ENCODE measurements at places on chromosomes 4 and X.

DNA sequence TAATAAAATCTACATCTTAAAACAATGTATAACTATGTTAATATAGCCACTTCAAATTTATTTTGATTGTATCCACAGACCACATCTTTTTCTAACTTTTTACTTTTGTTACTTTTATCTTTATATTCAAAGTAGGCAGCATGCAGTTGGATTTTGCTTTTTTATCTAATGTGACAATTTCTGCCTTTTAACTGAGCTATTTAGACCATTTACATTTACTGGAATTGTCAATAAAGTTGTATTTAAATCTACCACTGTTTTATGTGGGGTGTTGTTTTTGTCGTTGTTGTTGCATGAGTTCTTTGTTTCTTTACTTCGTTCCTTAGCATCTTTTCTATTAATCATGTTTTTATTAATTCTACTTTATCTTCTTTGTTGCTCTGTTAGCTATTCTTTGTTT is 42.0 kb downstream of the NEUROG2 start:
- DNase-seq: no peak

DNA sequence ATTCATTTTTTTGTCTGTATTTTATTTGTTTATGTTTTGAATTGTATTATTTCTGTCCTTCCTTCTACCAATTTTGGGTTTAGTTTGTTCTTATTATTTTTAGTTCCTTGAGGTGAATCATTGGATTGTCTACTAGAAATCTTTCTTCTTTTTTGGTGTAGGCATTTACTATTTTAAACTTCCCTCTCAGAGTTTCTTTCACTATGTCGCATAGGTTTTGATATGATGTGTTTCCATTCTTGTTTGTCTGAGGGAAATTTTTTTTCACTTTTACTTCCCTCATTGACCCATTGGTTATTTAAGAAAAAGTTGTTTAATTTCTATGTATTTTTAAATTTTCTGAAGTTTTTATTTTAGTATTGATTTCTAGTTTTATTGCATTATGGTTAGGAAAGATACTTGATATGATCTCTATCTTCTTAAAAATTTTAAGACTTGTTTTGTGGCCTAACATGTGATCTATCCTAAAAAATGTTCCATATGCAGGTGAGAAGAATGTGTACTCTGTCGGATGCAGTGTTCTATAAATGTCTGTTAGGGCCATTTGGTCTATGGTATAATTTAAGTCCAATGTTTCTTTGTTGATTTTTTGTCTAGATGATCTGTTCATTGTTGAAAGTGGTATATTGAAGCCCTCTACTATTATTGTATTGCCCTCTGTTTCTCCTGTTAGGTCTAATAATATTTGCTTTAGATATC is 68.8 kb downstream of the IL15 start:
- peak; percentile 26 for DNase-seq

- no peak for DNase-seq
Observed at GRCh38 chr4:145957302-145957701, 18.7 kb upstream of the ZNF827 start.

DNA sequence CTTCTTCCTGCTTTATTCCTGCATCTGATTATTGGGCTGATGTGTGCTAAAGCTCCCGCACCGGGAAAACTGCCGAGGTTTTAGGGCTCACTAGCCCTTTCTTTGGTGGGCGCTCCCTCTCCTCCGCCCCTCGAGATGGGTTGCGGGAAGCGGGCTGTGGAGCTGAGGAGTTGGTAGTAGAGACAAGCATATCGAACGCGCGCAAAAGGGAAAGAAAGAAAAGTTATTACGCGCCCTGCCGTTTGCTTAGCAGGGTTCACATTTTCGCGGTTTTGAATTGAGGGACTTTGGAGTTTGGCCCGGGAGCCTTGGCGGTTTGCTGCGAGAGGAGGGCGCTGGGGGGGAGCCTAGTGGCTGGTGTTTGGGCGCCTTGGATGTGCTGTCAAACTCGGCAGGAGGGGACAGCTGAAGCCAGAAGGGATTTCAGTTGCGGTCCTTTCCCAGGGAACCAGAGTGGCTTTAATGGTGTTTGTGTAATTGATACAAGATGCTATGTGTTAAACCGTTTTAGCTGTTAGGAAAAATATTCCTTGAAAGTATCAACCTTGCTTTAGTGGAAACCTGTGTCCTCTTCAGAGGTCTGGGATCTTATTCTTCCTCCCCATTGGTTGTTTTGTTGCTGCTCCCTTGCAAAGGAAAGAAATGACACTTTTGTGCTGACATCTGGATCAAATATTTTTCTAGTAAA is 1.1 kb downstream of the GAB1 start:
- no peak for DNase-seq

DNA sequence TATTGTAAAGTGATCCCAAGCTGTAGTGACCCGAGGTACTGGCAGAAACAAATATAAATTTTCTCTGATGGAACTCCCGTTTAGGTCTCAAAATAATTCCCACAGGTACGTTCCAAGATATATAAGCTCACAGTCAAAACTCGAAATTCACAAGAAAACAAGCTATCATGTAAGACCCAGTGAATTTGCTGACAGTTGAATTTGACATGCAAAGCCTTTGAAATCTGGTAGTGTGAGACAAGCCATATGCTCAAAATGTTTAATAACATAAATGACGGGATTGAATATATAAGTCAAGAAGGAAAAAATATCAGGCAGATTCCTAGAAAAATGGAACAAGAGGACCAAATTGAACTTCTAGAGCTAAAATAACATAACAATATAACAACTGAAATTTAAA is 252.8 kb downstream of the TMA16 start:
- DNase-seq: no peak

- DNase-seq: no peak
Observed at GRCh38 chr4:137384476-137384875, 147.8 kb downstream of the PCDH18 start.

- DNase-seq: no peak
Observed at GRCh38 chrX:71533851-71534561, 1.1 kb downstream of the OGT start.

DNA sequence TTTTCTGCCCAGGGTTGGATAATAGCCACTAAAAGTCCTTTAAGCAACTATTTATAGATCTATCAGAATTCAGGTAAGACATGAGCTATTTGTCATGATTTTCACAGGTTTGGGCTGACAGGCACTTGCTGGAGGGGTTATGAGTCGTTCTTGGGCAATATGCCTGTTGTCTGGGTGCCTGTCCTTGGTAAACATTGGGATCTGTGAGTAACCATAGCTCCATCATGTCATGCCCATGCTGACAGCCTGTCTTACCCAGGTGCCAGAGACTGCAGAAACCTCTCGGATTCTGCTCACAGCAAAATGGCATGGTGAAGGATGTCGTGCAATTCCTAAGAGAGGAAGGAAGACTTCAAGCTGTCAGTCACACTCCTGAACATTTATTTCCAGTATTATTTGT is 116.0 kb upstream of the PUDP start:
- DNase-seq: no peak

GRCh38 chr4:37662861-37663390 is 23.2 kb downstream of the RELL1 start:
- no peak for DNase-seq

DNA sequence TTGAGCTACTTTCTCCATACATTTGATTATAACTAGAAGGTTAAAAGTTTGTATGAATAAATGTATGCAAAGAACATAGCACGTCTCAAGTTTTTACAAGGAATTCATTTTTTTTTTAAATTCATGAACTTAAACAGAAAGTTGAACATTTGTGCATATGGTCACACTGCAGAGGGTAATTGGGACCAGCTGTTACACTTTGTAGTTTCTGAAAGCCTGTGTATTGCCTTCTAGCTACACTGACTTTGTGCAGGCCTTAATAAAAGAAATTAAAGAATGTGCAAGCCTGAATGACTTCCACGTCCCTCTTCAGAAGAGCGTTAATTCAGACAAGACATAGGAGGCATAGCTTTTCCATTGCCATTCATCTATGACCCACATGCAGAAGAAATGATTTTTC is 153.1 kb upstream of the PCDH18 start:
- no peak for DNase-seq

- DNase-seq: no peak
Observed at GRCh38 chr4:104571341-104571740, 76.6 kb upstream of the CXXC4 start.

DNA sequence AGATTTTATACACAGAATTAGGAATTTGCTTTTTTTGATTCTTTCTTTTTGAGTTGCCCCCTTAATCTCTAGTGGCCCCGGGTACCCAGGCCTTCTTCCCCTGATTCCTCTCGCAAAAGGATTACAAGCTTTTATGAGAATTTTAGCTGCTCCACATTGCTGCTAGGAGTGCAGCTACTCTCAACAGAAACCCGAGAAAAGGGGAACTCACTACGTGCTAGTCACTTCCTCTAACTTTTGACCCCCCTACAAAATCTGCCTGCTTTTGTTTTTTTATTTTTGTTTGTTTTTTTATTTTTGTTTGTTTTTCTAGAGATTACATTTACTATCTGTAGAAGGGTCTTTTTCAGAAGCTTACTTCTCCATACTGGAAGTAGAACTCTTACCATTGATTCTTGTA is 64.1 kb downstream of the ZNF81 start:
- no peak for DNase-seq

- no peak for DNase-seq
Observed at GRCh38 chr4:14400307-14400706, 602.0 kb upstream of the CPEB2 start.

GRCh38 chr4:118360106-118360505 is 7.3 kb upstream of the PRSS12 start:
- DNase-seq: no peak

DNA sequence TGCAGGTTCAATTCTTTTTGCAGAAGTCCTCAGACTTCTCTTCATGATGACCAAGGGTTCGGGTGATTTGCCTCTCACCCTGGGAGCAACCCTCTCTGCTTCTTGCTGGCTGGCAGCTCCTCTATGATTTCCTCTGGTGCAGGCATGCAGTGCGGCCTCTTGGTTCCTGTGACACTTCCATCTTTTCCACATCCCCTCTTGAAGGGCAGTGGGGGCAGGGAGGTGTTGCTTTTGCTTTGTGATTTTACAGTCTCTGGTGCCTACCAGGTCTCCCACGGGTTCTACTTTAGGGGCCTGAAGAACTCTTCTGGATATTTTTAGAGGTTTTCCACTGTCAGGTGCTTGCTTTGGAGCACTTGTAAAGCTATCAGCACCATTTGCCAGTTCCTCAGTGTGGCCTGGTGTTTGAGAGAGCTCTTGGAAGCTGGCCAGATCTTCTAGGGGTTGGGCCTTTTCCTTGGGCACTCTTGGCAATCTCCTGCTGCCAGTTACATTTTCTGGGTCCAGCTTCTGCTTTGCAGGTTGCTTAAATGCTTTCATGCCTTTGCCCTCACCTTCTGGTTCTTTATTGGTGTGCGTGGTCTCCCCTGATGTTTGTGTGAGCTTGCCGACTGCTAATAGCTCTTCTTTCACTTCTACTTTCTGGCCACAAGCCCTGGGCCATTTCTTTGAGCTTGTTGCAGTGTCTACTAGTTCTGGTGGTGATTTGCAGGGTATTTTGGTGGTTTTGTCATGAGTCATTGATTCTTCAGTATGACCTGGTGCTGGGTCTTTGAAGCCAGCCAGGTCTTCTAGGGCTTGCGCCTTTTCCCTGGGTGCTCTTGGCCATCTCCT is 11.5 kb upstream of the CHST7 start:
- DNase-seq: peak; percentile 85

DNA sequence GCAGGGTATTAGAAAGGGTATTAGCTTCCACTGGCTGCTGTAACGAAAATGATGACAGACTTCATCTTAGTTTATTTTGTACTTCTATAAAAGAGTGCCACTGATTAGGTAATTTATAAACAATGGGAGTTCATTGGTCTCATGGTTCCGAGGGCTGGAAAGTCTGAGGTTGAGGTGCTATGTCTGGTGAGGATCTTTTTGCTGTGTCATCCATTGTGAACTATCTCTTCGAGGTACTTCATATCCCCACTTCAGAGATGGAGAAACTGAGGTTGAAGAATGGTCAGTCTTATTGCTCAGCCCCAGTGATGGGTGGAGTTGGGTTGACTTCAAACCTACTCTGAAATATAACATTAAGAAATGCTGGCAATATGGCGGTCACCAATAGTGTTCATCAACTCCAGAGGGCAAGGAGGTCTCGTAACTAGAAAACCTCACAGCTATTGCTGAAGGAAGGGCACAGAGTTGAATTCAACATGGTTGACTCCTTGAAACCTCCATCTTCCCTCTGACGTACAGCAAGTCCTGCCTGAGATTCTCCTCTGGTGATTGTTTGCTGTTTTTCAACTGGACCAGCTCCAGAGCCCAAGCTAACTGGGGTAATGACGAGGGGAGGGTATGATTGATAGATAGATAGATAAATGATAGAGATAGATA is 53.6 kb upstream of the SHOX start:
- DNase-seq: no peak

GRCh38 chrX:22105231-22105630 is 73.1 kb downstream of the PHEX start:
- DNase-seq: no peak

DNA sequence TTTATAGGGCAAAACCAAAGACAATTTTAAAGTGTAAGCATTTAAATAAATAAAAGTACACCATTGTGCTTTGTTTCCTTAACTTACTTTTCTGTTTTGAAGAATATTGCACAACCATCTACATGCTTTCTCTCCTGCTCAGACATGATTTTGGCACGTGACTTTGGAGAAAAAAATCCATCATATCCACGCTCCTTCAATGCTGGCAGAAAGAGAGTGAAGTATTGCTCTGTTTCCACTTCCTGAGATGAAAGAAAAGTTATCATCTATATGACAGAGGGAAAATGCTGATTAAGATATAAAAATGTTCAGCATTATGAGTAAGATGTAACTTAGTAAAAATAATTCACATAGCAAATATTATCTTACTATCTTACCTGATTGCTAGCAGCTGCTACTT is 77.1 kb downstream of the CNOT6L start:
- DNase-seq: no peak

DNA sequence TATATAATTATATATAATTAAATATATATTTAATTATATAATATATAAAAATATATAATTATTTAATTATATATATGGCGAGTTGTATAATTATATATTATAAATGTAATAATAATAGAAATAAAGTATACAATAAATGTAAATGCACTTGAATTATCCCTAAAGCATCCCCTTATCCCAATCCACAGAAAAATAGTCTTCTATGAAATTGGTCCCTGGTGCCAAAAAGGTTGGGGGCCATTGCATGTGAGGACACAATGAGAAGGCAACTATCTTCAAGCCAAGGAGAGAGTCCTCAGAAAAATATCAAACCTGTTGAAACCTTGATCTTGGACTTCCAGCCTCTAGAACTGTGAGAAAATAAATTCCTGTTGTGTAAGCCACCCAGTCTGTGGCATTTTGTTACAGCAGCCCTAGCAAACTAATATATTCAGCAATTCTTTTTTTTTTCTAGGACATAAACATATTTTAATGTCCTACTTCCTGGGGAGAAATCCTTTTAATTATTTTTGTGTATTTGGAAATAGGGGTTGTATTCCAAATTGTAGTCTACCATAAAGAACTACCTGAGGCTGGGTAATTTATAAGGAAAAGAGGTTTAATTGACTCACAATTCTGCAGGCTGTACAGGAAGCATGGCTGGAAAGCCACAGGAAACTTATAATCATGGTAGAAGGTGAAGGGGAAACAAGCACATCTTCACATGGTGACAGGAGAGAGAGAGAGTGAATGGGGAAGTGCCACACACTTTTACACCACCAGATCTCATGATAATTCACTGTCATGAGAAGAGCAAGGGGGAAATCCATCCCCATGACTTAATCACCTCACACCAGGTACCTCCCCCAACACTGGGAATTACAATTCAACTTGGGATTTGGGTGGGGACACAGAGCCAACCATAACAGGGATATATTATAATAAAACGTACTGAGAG is 22.9 kb upstream of the CXCL2 start:
- no peak for DNase-seq

Measured in GM12864 (cell line).